ENCODE measurements at places on chromosomes 12 and 14. TPM values are rescaled to one million over a fixed set of nuclear protein-coding genes. Genes with fewer than 3 reads are reported as not detected.

DNA sequence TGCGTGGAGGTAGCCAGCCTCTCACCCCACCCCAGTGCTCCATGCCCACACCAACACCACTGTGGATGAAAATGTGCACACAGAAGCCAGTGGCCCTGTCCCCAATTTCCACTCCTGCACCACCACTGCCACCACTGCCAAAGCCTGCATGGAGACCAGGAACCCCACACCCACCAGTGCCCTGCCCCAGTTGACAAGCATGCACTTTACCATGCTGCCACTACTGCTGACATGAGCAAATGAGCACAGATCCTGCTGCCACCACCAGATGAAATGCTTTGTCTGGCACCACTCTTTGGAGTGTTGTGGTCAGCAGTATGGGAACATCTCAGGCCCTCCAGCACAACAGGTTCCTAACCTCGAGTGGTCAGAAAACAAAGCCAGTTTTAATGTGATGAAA lies 104.1 kb downstream of the ATXN7L3B start:
- H3K27ac ChIP-seq, result no peak overlapping the region
- no peak overlapping the region for H3K4me3 ChIP-seq
- no peaks in the 10 kb centered on the region for H3K27me3 ChIP-seq
- H3K4me1 ChIP-seq, result no peaks in the 10 kb centered on the region
- DNase-seq, result no peak

The MGP gene
- total RNA-seq, result not detected

The TAS2R19 gene
- 3.6 TPM for total RNA-seq

GRCh38 chr14:22386924-22387775 lies 201.9 kb downstream of the DAD1 start:
- no peak for DNase-seq
- no peak overlapping the region for H3K4me3 ChIP-seq
- H3K4me1 ChIP-seq, result no peaks in the 10 kb centered on the region
- H3K27me3 ChIP-seq, result no peaks in the 10 kb centered on the region
- no peak overlapping the region for H3K27ac ChIP-seq

GRCh38 chr12:121128908-121129810 lies 3.5 kb upstream of the P2RX7 start:
- peak overlapping the region; percentile 99 for H3K27ac ChIP-seq
- peaks cover 80% of the 10 kb centered on the region for H3K4me1 ChIP-seq
- no peaks in the 10 kb centered on the region for H3K27me3 ChIP-seq
- peak overlapping the region; percentile 68 for H3K4me3 ChIP-seq

The CHPT1 gene
- total RNA-seq, result 13.3 TPM

DNA sequence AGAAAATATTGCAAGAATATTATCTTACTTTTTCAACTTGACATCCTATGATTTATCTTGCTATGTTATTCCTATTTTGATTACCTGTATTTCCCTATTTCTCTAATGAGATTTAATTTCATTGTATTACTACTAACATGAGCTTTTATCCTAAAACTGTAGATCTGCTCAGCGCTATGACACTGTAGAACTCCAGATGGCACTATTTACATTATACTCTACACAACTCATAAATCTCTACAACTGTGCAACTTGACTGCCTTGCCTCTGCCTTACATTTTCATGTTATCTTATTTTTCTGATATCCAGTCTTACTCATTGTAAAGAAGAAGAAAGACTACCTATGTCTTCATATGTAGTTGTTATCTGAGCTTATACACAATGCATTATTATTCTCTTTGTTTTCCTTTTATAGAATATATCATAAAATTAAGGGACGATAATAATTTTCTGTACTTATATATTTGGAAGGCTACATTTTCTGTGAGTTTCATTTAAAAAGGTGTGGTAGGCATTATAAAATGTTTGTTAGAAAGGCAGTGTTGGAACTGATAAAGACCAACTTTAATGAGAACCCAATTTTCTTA lies 24.1 kb downstream of the NUP37 start:
- no peak overlapping the region for H3K4me3 ChIP-seq
- H3K27ac ChIP-seq, result no peak overlapping the region
- H3K36me3 ChIP-seq, result peaks cover 23% of the 10 kb centered on the region
- H3K4me1 ChIP-seq, result peaks cover 16% of the 10 kb centered on the region
- DNase-seq, result no peak
- H3K27me3 ChIP-seq, result no peaks in the 10 kb centered on the region

The FOXJ2 gene
- 20.7 TPM for total RNA-seq

DNA sequence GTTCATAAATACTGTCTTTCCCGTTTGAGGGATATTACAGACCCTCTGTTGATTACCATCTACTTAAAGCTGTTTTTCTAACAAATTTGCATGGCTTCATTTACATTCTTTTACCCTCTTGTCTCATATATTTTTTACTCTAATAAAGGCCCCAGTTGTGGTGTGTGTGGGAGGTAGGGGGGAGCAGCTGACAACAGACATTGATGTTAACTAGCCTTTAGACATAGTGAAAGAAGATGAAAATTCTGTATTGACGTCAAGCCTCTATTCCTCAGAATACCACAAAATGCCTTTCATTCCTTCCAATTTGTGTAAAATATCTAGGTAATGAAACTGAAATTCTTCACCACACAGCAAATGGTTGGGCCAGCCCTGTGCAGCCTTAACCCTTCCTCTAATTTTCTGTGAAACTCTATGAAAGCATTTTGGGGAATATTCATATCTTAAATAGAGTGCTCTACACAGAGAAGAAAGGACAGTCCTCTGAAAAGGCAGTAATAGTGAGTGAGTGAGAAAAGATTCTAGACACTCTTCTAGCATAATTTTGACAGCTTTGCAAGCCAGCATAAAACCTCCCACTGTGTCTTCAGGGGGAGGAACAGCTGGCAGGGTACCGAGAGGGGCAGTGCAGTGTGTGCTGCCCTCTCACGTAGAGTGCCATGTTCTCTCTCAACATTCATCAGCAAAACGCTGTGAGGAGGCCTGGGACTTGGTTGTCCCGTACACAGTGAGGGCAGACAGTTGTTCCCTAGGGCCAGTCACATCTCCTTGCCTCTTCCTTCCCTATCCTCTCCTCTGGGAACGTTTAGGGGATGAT lies 20.1 kb upstream of the CERS5 start:
- H3K36me3 ChIP-seq, result peaks cover 7% of the 10 kb centered on the region
- H3K27ac ChIP-seq, result peak overlapping the region; percentile 84

- H3K27ac ChIP-seq, result no peak overlapping the region
- no peak for DNase-seq
- peaks cover 52% of the 10 kb centered on the region for H3K4me1 ChIP-seq
- H3K36me3 ChIP-seq, result peaks cover 50% of the 10 kb centered on the region
These were observed 36.8 kb downstream of the PPTC7 start for GRCh38 chr12:110546339-110546738.

The GNB3 gene
- total RNA-seq, result 1.6 TPM

The IGFBP6 gene
- total RNA-seq, result 0.81 TPM

- no peaks in the 10 kb centered on the region for H3K27me3 ChIP-seq
- H3K4me1 ChIP-seq, result no peaks in the 10 kb centered on the region
- H3K36me3 ChIP-seq, result no peaks in the 10 kb centered on the region
- H3K4me3 ChIP-seq, result no peak overlapping the region
These were observed 60.9 kb upstream of the RFLNA start for GRCh38 chr12:124233846-124234640.

The HOXC12 gene
- not detected for total RNA-seq

The TUNAR gene
- not detected for total RNA-seq

The CCDC177 gene
- total RNA-seq, result 0.08 TPM

GRCh38 chr12:89840162-89840922 lies 131.7 kb upstream of the ATP2B1 start:
- no peaks in the 10 kb centered on the region for H3K36me3 ChIP-seq
- no peak overlapping the region for H3K4me3 ChIP-seq
- H3K27me3 ChIP-seq, result peaks cover 2% of the 10 kb centered on the region
- no peaks in the 10 kb centered on the region for H3K4me1 ChIP-seq
- no peak for DNase-seq

The PTGER2 gene
- total RNA-seq, result 67.9 TPM

The MORN3 gene
- 0.61 TPM for total RNA-seq

DNA sequence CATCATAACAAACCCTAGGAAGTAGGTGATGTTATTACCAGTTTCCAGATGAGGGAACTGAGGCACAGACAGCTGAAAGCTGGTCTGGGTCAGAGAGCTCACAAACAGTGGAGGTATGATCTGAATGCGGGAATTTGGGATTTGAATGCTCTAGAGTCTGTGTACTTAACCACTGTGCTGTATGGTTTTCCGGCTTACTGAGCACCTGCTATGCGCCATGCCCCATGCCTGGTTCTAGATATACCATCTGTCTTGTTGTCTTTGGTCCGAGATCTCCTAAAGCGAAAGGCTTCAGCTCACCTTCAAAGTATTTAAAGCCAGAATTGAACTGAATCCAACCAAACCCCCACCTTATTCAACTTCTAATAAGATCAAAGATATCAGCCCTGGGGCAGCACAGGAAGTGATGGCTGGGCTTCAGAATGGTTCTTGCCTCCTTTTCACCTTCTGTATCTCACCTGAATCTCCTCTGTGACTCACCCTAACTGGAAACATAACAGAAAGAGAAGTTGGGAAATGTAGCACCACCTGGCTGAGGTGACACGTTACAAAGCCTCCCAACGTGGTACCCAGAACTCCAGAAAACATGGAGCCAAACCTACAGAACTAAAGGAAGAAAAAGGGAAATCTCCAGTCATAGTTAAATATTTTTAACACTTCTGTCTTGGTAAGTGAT lies 54.3 kb downstream of the PRMT8 start:
- H3K4me3 ChIP-seq, result no peak overlapping the region
- H3K27me3 ChIP-seq, result peaks cover 11% of the 10 kb centered on the region

The LBHD2 gene
- total RNA-seq, result not detected

The SOS2 gene
- 19.9 TPM for total RNA-seq

The MIP gene
- not detected for total RNA-seq

GRCh38 chr12:71460850-71461609 lies 21.4 kb downstream of the LGR5 start:
- H3K4me1 ChIP-seq, result no peaks in the 10 kb centered on the region
- no peak for DNase-seq
- no peak overlapping the region for H3K27ac ChIP-seq
- H3K27me3 ChIP-seq, result peaks cover 4% of the 10 kb centered on the region
- no peak overlapping the region for H3K4me3 ChIP-seq

The STAB2 gene
- total RNA-seq, result not detected

- H3K4me1 ChIP-seq, result no peaks in the 10 kb centered on the region
- no peak for DNase-seq
- no peak overlapping the region for H3K4me3 ChIP-seq
- no peaks in the 10 kb centered on the region for H3K36me3 ChIP-seq
- no peak overlapping the region for H3K27ac ChIP-seq
These were observed 40.2 kb upstream of the OTOGL start for GRCh38 chr12:80059102-80059501.

DNA sequence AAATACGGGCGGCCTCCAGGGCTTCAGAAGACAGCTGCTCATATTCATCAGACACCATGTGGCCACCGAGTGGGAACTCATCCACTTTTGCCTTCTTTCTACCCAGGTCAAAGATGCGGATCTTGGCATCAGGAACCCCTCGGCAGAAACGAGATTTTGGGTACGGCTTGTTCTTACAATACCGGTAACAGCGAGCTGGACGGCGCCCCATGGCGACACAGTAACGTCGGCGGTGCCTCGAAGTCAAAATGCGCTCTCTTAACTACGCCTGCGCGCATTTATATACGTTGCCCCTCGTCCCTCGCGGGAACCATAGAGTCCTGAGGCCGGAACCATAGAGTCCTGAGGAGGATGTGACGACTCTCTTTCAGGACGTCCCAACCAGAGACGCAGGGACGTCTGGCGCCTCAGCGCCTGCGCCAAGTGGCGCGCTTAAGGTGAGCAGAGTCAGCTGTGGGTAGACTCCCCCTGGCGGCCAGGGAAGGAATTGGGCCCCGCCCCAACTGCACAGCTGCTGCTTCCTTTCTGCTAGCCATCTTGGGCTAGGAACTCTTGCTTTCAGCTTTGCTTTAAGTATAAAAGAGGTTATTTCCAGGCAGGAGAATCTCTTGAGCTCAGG lies at the start of gene RPL10L:
TSS of gene RPL10L (minus strand) at position 256 of the 619 bp plus-strand sequence. CDS start at position 211, 45 bp downstream.
- H3K4me3 ChIP-seq, result no peak within 1 kb of the TSS
- no peaks in the 10 kb centered on the region for H3K4me1 ChIP-seq
- H3K27ac ChIP-seq, result no peak within 1 kb of the TSS
- DNase-seq, result no peak
- no peaks in the 10 kb centered on the region for H3K27me3 ChIP-seq

- no peak overlapping the region for H3K27ac ChIP-seq
- no peak for DNase-seq
- no peak overlapping the region for H3K4me3 ChIP-seq
- H3K27me3 ChIP-seq, result peaks cover 57% of the 10 kb centered on the region
- H3K4me1 ChIP-seq, result peaks cover 6% of the 10 kb centered on the region
- no peaks in the 10 kb centered on the region for H3K36me3 ChIP-seq
These were observed 123.8 kb downstream of the AACS start for GRCh38 chr12:125189015-125189414.

DNA sequence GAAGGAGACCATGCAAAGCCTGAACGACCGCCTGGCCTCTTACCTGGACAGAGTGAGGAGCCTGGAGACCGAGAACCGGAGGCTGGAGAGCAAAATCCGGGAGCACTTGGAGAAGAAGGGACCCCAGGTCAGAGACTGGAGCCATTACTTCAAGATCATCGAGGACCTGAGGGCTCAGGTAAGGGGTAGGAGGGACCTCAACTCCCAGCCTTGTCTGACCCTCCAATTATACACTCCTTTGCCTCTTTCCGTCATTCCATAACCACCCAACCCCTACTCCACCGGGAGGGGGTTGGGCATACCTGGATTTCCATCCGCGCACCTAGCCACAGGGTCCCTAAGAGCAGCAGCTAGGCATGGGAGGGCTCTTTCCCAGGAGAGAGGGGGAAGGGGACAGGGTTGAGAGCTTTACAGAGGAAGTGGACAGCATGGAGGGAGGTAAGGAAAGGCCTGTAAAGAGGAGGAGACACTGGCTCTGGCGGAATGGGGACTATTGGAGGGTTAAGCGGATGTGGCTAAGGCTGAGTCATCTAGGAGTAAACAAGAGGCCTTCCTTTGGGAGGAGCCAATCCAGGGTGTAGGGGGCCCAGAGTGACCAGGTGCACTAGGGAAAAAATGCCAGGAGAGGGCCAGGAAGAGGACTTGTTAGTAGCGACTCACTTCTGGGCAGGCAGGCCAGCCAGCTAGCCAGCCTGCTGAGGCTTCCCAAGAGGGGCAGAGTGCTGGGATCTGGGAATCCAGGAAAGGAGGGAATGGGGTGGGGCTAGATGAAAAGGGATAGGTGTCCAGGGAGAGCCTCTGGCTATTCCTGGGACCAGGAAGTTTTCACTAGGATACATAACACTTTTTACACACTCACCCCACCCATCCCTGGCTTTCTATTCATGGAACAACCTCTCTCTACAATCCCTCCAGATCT lies 754 bp downstream of the KRT18 start:
- no peaks in the 10 kb centered on the region for H3K36me3 ChIP-seq
- H3K27me3 ChIP-seq, result peaks cover 10% of the 10 kb centered on the region
- H3K27ac ChIP-seq, result no peak overlapping the region
- DNase-seq, result no peak
- peak overlapping the region; percentile 60 for H3K4me3 ChIP-seq
- H3K4me1 ChIP-seq, result no peaks in the 10 kb centered on the region

DNA sequence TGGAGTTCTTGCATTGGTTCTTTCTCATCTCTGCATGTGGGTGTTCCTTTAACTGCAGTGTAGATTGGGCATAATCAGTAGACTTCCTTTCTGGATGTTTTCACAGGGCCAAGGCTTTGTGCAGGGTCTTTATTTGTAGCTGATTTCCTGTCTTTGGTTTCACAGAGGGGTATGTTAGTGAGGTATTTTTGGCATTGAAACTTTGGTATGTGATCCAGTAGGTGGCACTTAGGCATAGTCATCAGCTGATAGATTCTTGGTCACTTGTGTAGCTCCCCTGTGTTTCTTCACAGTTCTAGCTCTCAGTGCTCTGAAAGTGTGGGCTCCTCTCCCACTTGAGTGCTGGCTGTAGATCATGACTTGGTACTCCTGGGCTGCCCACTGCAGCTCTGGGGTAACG lies 52.7 kb upstream of the LMO3 start:
- H3K27me3 ChIP-seq, result no peaks in the 10 kb centered on the region
- no peak overlapping the region for H3K4me3 ChIP-seq
- no peak for DNase-seq

All from activated T-helper 1 cell treated with anti-CD3 and anti-CD28 coated beads, Interleukin-12 subunit alpha, Interleukin-12 subunit beta, Interleukin-2, Interleukin-4 antibody, amounts not matched to agents 30 ng/mL and 10 ng/mL and 1 ng/mL, durations not matched to agents 14 hours and 24 hours and 36 hours (primary cell).